Fibroblast of mammary gland (primary cell): ENCODE measurements at places on chromosomes 12 and 14.

GRCh38 chr12:6821591-6822425, at the start of gene GPR162:
TSS of gene GPR162 (plus strand) at chr12:6821821. CDS start at chr12:6823899, 2,078 bp downstream.
- DNase-seq = no peak

- DNase-seq = no peak
Measured at GRCh38 chr12:63298386-63298930, 147.5 kb upstream of the AVPR1A start.

GRCh38 chr14:42961509-42961908, 1354.8 kb downstream of the LRFN5 start:
- peak; percentile 32 for DNase-seq

DNA sequence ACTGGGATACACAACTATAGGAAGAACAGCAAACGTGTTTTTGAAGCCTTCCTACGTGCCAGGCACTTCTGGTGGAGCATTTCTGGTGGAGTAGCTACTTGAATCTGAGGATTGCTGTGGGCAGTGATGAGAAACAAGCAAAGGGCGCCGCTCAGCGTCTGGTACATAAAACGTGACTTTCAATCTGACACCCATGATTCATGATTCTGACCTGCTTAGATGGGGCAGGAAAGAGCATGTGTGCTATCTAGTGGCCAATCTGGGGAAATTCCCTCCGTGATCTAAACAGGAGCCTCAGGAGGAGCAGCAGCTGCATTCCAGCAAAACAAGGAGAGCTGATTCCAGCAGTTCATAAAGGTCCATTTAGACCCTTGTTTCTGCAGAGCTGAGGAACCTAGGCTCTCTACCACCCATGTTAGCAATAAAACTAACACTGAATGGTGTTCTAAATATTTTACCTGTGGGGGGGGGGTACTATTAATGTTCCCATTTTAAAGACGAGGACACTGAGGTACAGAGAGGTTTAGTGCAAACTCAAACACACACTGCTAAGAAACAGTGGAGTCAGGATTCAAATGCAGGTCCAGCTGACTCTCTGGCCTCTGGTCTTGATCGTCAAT, 37.8 kb downstream of the PAH start:
- peak; percentile 60 for DNase-seq

GRCh38 chr12:31783996-31784645, 55.3 kb upstream of the AMN1 start:
- peak; percentile 24 for DNase-seq
